ENCODE measurements at places on chromosomes 5 and 9.
A peak's percentile ranks its signal among the peaks of the same experiment; 100 is the strongest.

GRCh38 chr5:165139262-165139661 is 1633.8 kb downstream of the MAT2B start:
- no peak for DNase-seq

DNA sequence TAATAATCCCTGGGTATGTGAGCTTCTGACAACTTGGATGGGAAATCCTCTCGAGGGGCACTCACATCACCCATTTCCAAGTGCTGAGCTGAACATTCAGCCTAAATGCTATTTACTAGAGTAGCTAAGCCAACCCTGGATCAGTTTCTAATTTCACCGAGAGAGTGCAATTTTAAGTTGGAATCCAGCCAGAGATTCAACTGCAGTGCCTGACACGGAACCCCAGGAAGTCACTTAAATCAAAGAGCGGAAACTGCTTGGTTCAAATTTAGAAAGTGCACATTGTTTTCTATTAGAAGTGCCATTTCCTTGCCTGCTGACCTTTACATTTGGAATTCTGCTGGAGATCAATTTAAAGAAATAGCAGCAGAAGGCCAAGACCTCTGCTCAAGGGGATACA is 8.8 kb downstream of the SPRY4 start:
- DNase-seq = peak; percentile 57

GRCh38 chr9:86359151-86359879 is 5.1 kb upstream of the TUT7 start:
- DNase-seq = no peak

- no peak for DNase-seq
Measured at GRCh38 chr5:58804291-58804690, 221.4 kb downstream of the RAB3C start.

GRCh38 chr5:112653638-112654205 is 84.0 kb upstream of the APC start:
- no peak for DNase-seq

- no peak for DNase-seq
Measured at GRCh38 chr9:96031366-96031824, 155.9 kb downstream of the ERCC6L2 start.

DNA sequence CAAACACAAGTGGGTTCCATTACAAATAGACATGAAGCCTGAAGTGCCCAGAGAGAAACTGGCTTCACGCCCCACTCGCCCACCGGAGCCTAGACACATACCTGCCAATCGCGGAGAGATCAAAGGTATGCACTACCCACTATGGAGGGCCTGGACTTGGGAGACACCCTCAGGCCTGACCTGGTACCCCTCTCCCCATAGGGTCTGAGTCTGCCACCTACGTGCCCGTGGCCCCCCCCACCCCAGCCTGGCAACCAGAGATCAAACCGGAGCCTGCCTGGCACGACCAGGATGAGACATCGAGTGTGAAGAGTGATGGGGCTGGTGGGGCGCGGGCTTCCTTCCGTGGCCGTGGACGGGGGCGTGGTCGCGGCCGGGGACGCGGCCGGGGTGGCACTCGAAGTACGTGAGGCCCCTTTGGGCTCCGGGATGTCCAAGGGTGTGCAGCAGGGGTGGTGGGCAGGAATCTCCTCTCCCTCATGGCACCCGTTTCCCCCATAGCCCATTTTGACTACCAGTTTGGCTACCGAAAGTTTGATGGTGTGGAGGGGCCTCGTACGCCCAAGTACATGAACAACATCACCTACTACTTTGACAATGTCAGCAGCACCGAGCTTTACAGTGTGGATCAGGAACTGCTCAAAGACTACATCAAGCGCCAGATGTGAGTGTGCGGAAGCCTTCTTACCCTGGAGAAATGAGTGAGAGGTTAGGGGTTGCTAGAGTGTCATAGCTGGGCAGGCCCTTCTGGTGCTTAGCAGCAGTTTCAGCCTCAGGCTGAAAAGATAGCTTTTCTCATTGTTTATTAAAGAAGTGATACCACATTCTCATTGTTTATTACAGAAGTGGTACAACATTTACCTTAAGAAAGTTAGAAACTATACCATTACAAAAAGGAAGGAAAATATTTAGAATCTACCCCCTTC is 38.7 kb downstream of the LARP1 start:
- peak; percentile 17 for DNase-seq

GRCh38 chr5:135880278-135880677 is 15.4 kb downstream of the IL9 start:
- peak; percentile 15 for DNase-seq

DNA sequence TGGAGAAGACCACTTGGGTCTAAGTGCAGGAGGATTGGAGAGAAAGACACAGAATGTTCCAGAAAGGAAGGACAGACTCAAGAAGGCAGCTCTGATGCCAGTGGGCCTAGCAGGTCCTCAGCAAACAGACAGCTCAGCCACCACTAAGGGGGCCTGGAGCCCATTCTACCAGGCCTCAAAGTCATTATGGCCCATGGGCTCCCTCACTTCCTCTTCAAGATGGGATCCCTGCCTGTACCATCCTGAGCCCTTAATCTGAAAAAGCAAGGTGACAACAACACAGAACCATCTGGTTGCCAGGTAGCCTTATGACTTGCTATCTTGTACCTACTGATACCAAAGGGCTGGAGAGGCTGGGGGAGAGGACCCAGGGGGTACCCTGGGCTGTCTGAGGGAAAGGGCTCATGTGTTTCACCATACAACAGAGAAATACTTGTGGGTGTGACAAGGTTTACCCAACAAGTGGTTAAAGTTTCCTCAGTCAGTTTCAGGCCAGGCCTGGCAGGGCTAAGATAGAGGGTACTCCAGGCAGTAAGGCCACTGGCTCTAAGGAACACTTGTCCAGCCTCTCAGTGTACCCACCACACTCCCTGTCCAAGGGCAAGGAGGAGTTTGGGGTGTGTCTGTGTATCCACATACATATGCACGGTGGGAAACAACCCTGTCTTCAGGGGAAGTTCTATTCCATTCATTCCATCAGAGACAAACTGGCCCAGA is 30.7 kb downstream of the TCF7 start:
- DNase-seq = no peak

Measured in fibroblast of mammary gland (primary cell).